ENCODE measurements at places on chromosomes 2 and 18.
A peak's percentile ranks its signal among the peaks of the same experiment; 100 is the strongest.

DNA sequence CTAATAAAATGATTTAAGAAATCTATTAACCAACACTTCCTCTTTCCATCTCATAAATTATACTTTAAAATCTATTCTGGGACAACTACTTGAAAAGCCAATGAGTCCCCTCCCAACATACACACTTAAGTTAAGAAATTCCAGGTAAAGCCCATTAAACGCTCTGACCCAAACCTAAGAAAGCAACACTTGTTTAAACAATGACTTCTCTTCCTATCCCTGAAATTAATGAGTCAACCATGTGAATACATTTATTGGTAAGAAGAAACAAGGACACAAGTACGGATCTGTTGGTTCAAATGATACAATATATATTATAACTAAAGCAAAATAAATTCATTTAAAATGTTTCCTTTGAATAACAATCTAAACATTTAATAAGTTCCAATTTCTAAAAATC, 279.4 kb downstream of the ERBB4 start:
- DNase-seq: no peak

DNA sequence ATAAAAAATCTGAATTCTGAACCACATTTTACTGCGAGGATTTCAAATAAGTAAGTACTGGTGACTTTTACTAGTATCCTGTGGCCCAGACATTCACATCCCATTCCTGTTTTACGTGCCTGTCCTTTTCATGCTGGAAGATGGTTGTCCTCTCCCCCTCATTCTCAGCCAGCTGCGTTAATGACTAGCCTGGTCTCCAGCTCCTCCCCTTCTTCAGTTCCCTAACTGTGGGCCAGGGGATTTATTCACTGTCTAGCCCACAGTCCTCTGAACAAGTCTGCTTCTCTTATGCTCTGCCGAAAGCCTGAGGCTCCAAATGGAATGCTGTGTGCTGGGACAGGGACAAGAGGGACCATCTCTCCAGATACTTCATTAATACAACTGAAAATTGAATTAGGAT, 373.9 kb downstream of the PTPRM start:
- DNase-seq: no peak

DNA sequence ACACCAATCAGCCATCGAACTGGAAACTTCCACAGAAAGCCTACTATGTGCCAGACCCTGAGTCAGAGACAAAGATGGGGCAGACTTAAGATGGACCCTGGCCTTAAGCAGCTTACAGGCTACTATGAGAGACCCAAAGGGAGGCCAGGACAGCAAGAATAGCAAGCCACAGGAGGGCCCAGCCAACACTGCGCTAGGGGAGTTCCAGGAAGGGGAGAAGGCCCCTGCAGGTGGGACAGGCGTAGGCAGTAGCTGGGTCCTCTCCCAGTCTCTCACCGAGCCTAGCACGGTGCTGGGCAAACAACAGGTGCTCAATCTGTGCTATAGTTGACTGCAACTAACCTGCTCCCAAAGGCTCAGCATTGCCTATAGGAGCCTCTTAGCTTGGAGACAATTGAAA, 136.2 kb downstream of the CLIP4 start:
- no peak for DNase-seq

DNA sequence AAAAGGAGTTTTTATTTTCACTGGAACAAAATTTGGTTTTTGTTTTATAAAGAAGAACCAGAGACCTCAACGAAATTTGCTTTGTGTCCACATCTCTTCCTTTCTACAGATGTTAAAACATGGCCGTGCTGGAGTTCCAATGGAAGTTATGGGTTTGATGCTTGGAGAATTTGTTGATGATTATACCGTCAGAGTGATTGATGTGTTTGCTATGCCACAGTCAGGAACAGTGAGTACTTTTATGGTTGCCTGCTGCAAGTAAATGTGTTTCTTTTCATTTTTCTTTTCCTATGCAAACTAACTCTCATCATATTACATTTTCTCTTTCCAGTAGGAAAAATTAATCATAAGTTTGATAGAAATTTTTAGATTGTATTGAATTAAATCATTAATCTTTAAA, 48.4 kb upstream of the TBR1 start:
- no peak for DNase-seq

GRCh38 chr2:130842770-130843169, 6.1 kb downstream of the ARHGEF4 start:
- DNase-seq: peak; percentile 81

- DNase-seq: no peak
These were observed 246.1 kb downstream of the DYSF start for GRCh38 chr2:71699428-71699827.

DNA sequence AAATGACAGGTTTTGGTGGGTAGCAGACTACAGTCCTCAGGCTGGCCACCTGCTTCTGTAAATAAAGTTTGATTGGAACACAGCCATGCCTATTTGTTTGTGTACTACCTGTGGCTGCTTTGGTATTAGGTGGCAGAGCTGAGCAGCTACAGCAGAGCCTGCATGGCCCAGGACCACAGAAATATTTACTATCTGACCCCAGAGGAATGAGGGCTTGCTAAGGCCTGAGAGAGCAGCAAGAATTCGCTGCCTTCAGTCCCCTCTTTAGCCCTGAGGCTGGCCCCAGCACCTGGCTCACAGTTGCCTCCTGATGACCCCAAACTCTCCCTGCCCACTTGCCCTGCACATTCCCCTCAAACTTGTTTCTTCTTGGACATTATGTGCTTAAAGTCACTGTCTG, 32.5 kb downstream of the POLR1A start:
- no peak for DNase-seq

- DNase-seq: no peak
These were observed 823.2 kb upstream of the ID2 start for GRCh38 chr2:7858624-7859023.

GRCh38 chr2:17593841-17594491, 53.5 kb downstream of the VSNL1 start:
- no peak for DNase-seq

GRCh38 chr2:189654641-189655040, 6.6 kb upstream of the ASNSD1 start:
- DNase-seq: no peak

DNA sequence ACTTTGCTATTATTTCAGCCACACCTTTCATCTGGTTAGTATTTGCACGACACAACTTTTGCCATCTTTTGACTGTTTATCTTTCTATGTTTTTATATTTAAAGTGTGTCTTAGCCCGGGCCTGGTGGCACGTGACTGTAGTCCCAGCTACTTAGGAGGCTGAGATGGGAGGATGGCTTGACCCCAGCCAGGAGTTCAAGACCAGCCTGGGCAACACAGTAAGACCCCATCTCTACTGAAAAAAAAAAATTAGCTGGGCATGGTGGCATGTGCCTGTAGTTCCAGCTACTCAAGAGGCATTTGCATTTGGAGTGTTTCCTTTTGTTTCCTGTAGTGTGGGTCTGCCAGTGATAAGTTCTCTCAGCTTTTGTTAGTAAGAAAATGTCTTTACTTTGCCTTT, 88.7 kb upstream of the GLI2 start:
- no peak for DNase-seq

DNA sequence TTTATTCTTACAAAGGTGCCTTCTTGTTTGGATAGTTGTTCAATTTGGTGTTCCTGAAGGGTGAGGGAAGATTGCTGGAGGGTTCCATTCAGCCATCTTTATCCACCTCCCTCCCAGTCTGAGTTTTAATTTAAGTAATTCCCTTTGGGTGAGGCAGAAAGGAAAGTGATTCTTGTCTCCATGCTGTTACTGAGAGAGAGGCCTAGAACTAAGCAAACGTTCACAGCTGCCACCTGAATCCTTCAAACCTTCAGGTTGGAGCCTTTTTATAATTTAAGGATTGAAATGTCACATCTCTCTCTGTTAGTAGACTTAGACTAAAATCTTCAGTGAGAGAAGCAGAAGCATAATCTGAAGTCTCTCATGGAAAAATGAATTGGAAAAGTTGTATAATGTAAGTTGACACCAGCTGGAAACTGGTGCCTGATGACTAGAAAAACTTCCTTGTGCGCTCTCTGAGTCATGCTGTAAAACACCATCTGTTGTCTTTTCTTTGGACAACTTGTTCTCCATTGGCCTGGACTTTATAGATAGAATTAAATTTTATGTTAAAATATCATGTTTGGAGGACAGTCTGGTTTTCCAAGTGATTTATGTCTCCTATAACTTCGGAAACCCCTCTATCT, 14.6 kb downstream of the STRADB start:
- DNase-seq: peak; percentile 92

GRCh38 chr2:42652086-42652485, 83.7 kb downstream of the MTA3 start:
- no peak for DNase-seq

DNA sequence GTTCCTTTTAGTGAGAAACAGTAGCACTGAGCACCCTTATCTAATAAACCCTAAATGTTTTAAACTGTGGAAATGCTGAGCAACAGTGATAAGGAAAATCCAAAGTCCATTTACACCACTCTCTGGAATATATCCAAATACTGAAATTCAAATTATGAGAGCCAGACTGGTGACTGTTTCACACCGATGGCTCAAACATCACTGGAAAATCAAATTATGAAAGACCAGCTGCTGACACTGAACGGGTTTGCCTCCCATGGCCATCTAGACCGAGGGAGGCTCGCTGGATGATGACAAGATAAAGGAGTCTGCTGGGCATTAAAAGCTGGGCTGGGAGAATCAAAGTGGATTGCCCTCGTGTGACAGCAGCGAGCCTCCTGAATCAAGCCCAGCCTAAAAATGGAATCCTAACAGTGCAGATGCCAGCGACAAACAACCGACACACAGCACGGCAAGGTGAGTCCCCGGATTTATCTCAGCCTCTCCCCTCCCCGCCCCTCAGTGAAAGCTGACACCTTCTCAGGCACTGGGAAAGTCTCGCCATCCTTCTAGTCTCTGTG, 30.3 kb downstream of the SERPINE2 start:
- DNase-seq: no peak

DNA sequence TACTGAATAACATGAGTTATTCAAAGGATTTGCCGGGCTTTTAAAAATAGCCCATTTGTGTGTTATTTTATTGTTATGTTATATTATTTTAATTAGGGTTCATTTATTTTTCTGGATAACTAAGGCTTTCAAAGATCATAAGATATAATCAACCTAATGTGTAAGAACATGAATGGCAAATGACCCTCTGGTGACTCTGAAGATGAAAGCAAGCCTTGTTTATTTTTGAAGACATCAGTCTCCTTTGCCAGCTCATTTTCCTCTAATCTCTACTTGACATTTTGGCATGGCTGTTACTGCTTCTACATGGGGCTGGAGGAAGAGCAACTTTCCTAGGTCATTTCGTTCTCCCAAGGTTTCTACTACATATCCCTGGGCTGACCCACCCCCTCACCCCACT, 10.6 kb downstream of the FAP start:
- no peak for DNase-seq

DNA sequence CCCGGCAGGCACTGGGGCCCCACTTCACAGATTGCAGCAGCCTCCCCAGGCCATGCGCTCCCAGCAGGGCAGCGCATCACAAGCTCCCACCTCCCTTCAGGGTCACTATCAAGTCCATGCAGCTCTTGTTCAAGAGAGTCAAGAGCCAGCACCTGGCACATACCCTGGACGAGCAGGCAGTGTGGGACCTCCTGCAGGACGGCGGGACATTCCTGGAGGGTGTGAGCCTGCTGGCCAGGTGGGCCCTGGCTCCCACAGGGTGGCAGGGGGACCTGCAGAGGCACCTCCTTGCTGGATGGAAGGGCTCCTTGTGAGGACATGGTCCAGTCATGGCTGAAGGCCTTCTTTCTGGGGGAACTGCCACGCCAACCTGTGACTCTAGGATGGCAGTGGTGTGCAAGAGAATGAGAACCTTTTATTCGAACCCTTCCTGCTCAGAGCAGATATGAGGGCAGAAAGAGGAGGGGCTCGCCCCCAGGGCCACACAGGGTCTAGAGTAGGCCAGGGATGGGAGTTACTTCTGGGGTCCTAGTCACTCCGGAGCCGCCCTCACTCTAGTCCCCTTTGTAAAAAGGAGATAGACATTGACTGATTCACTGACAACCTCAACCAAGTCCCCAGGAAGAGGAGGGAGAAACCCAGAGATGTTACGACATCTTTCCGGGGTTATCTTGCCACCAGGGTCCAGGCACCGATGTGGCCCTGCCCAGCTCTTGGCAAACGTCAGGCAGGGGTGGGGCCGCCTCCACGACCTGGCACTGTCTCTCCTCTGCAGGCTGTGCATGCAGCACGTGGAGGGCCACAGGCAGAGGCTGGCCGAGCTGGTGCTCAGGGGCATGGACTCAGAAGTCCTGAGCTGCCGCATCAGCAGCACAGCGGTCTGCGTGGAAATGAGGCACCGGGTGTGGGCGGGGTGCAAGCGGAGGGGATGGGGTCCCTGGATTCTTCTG, 31.3 kb downstream of the HJURP start:
- no peak for DNase-seq

Measured in DMS 273 treated with DMSO at 0.1 percent for 48 hours (cell line).